ENCODE measurements at places on chromosomes 13 and 19. TPM values are rescaled to one million over a fixed set of nuclear protein-coding genes. Genes with fewer than 3 reads are reported as not detected.

DNA sequence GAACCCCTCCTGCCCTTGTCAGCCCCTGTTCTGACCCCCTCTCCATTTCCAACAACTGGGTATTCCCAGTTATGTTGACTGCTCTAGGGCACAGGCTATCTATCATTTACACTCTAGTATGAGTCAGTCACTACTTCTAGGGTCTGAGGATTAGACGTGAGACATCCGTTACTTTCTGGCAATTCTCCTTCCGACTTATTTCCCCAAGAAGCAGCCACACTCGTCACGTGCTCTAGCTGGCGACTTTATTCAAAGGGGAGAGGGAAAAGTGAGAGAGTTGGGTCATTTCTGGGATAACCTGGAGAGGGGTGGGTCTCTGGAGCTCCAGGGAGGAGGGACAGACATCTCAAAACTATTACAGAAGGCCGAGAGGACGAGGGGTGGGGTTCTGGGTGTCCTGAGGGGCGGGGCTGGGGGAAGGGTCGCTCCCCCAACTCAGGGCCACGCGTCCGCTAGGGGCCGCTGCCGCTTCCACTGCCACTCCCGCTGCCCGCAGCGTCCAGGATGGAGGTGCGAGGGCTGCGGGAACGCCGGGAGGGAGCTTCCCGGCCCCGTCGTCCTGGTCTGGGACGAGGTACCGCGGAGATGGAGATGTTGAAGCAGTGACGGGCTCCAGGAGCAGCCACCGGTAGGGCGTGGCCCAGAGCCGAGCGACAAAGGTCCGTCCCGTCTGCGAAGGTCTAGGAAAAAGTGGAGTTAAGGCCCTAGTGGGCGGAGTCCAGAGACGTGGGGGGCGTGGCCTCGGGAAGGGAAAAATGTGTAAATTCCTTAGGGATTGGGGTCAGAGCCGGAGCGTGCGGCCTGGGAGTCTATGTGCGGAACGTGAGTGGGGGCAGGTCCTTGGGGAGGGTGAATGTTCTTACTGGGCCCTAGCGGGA lies 8.9 kb downstream of the RTBDN start:
- H3K4me1 ChIP-seq: no peaks in the 10 kb centered on the region
- H3K4me3 ChIP-seq: no peak overlapping the region
- H3K27ac ChIP-seq: no peak overlapping the region
- peaks cover 29% of the 10 kb centered on the region for H3K27me3 ChIP-seq
- no peak for DNase-seq
- H3K36me3 ChIP-seq: no peaks in the 10 kb centered on the region

Gene APOE
- 56.7 TPM for total RNA-seq

- H3K36me3 ChIP-seq: no peaks in the 10 kb centered on the region
- no peaks in the 10 kb centered on the region for H3K4me1 ChIP-seq
- no peak overlapping the region for H3K4me3 ChIP-seq
- H3K27me3 ChIP-seq: peaks cover 6% of the 10 kb centered on the region
Measured at GRCh38 chr19:50861496-50862286, 7.0 kb downstream of the KLK3 start.

Gene ZNF763
- total RNA-seq: 2.5 TPM

Gene GNA15
- total RNA-seq: 2.0 TPM

- no peak for DNase-seq
- peaks cover 87% of the 10 kb centered on the region for H3K36me3 ChIP-seq
Measured at GRCh38 chr19:38469151-38469550, 35.7 kb downstream of the RYR1 start.

DNA sequence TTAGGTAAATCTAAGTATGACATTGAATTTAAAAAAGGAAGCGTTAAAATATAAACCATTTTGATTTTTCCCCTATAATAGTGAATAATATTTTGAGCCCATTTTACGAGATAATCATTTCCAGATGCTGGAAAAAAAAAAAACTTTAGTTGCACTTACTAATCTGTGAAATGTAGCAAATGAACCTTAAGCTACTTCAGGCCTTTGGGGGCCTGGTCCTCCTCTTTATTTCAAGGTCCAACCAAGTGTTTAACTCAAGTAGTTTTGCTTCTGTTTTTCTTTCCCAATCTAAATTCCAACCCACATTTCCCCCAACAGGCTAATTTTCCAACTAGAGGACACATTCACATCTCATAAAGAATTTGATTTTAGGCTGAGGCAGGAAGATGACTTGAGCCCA lies 101.2 kb downstream of the TNFRSF19 start:
- H3K4me1 ChIP-seq: peaks cover 4% of the 10 kb centered on the region
- peak; percentile 61 for DNase-seq
- no peaks in the 10 kb centered on the region for H3K27me3 ChIP-seq
- peaks cover 7% of the 10 kb centered on the region for H3K36me3 ChIP-seq
- no peak overlapping the region for H3K4me3 ChIP-seq
